ENCODE measurements at places on chromosomes 3 and 15.

- peak; percentile 64 for DNase-seq
Observed at GRCh38 chr3:112858410-112859069, 11.9 kb upstream of the CD200R1L start.

- DNase-seq: no peak
Observed at GRCh38 chr3:106082616-106083015, 213.8 kb upstream of the CBLB start.

DNA sequence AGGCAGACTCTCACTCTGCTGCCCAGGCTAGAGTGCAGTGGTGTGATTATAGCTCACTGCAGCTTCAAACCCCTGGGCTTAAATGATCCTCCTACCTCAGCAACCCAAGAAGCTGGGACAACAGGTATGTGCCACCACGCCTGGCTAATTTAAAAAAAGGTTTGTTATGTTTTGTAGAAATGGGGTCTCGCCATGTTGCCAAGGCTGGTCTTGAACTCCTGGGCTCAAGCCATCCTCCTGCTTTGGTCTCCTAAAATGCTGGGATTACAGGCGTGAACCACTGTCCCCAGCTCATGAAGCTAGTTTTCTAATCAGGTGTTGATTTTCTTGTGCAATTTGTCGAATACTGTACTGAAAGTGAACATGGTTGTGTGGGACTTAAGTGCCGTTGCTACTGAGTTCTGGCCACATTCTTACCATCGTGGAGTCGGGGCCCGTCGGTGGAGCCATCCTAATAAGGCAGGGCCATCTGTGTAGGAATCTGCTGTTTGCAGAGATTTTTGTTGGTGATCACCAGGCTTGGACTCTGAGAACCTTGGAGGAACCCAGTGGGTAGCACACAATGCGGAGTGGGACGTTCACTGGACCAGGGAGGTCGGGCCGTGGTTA lies 193.2 kb downstream of the GOLGA6L6 start:
- DNase-seq: no peak

GRCh38 chr3:123883111-123883510 lies 1.0 kb downstream of the MYLK start:
- DNase-seq: peak; percentile 73

GRCh38 chr3:172061724-172062184 lies 22.4 kb downstream of the FNDC3B start:
- peak; percentile 78 for DNase-seq

GRCh38 chr3:133871368-133872090 lies 24.2 kb downstream of the RAB6B start:
- DNase-seq: no peak

DNA sequence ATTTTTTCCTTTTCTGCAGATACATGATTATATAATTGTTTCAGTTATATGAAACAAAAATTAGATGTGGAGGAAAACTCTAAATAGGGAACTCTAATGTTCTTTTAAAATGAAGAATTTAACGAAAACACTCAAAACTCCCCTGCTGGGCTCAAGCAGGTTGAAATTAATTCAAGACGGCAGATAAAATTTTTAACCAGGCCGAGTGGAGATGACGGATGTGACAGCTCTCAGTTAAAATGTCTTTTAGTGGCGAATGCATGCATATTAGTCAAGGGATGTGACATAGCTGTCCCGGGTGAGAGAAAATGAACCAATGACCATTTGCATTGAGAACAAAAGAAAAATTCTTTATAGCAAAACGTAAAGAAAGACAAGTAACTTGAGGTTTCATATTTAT lies 110.1 kb downstream of the ROBO2 start:
- no peak for DNase-seq

DNA sequence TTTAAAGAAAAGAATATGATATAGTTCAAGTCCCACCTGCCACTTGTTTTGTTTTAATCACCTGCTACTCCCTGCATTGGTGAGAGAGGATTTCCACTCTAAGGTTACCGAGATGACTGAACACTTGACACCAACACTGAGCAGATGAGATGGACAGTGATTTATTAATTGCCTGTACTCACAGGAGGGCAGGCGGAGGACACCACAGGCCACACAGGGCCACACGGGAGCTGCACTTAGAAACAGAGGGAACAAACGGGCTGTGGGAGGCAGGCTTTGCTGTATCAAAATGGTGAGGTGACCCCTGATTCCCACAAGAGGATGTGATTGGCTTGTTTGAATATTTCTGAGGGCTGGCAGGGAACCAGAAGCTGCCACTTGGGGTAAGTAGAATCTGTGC lies 10.8 kb downstream of the MINAR1 start:
- no peak for DNase-seq

DNA sequence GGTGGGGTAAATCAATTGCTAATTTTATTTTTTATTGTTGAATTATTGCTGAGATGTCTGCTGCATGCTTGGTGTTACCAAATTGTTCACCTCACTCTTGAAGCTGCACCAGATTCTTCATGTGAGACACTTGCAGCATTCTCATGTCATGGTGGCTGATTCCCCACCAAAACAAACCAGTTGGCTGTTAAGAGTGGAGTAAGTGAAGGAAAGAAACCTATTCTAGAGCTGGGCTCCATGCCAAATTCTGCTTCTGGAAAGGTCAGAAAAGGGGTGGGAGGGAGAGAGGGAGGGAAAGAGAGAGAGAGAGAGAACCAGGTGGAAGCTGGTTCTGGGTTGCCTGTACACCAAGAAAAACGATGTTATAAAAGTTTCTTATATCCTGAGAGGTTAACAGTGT lies 317.5 kb upstream of the THRB start:
- DNase-seq: no peak

- DNase-seq: no peak
Observed at GRCh38 chr15:49855917-49856637, 235.2 kb downstream of the DTWD1 start.

GRCh38 chr3:184717399-184717983 lies 5.6 kb upstream of the MAGEF1 start:
- no peak for DNase-seq

- no peak for DNase-seq
Observed at GRCh38 chr3:177589911-177590381, 392.7 kb upstream of the TBL1XR1 start.

DNA sequence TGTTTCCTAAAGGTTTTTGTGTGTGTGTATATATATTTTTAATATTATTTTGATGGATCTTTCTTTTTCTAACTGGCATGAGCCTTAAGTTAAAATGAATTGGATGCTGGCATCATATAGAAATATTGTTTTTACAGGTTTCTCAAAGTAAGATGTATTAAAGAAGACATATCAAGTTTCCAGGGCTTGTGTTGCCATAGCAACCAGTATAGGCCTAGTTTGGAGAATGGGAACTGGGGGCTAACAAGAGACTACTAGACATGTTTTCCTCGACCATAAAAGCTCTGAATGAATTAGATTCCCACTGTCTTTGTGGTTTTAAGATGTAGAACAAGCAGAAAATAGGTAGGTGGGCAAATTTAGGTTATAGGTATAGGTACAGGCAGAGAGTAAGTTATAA lies 771.4 kb downstream of the TUSC7 start:
- DNase-seq: no peak

DNA sequence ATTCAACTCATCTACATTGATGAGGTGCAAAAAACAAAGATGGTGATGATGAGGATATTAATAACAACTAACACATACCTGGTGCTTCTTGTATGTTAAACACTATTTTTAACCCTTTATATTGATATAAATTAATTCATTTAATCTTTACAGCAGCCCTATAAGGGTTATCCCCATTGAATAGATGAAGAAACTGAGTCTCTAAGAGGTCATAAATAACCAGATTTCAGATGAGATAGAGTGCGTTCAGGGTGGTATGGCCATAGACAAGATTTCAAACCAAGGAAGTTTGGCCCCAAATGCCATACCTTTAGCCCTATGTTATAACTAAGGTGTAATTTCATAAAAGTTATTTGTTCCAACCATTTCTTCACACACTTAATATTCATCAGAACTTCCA lies 82.6 kb downstream of the CMSS1 start:
- no peak for DNase-seq

DNA sequence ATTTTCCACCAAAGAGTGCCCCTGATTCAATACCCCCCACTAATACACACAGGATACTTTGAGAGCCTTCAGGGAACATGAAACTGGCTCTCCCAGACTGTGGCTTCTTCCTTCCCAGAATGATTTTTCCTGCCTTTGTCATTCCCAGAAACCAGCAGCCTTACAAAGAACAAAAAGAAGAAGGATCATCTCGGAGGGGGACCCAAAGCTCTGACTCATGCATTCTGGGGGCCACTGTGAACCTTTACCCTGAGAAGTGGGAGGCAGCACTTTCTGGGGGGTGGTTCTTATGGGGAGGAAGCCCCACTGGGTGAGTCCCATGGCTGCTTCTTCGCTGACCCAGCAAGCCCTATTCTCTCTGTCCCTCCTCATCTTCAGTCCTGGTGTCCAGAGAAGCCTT lies 44.7 kb upstream of the RAD18 start:
- DNase-seq: no peak

DNA sequence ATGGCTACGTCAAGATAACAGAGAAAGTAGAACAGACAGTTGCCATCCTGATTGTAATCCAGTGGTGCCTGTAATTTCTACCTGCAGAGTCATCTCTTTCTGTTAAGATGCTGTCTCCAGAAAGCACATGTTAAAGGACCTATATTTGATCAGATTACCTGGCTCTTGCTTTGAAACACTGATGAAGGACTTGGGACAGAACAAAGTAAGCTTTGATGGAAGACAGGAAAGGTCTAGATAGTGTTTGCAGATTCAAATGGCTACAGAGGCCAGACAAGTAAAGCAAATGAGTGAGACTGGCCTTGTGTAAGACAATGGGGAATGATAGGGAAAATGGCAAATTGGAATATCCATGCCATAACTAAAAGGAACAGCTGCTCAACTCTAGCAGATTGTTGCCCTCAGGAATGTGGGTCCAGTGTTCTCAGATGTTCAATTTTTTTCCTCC lies 1.8 kb upstream of the GSK3B start:
- DNase-seq: peak; percentile 17

DNA sequence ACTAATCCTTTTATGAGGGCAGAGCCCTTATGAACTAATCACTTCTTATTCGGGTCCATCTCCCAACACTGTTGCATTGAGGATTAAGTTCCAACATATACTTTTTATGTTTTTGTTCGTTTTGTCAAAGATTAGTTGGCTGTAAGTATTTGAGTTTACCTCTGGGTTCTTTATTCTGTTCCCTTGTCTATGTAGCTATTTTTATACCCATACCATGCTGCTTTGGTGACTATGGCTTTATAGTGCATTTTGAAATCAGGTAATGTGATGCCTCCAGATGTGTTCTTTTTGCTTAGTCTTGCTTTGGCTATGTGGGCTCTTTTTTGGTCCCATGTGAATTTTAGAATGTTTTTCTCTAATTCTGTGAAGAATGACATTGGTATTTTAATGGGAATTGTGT lies 166.4 kb upstream of the KCNMB2 start:
- DNase-seq: no peak

DNA sequence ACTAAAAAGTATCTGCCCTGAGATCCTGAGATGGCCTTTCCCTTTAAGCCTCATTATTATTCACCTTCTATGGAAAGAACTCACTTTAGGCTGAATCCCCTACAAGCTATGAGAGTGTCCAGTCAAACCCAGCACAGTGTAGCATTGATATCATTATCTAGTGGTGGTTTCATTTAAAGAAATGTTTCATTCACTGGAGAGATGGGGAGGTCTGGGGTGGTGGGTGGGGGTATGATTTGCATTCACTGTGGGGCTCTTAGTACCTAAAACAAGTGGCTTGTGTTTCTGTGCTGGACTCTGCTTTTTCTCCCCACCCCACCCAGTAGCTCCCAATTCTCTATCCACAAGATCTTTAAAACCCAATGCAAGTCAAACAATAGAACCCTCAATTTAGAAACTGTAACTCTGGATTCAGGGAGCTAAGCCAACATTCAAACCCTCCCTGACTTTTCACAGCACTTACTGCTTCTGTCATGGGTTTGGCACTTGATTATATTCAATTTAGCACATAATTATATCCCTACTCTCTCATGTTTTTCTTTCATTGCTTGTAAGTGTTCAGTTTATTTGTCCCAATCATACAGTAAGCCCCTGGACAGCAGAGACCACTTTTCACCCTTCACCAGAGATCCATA lies 310.5 kb upstream of the THBS1 start:
- DNase-seq: no peak

DNA sequence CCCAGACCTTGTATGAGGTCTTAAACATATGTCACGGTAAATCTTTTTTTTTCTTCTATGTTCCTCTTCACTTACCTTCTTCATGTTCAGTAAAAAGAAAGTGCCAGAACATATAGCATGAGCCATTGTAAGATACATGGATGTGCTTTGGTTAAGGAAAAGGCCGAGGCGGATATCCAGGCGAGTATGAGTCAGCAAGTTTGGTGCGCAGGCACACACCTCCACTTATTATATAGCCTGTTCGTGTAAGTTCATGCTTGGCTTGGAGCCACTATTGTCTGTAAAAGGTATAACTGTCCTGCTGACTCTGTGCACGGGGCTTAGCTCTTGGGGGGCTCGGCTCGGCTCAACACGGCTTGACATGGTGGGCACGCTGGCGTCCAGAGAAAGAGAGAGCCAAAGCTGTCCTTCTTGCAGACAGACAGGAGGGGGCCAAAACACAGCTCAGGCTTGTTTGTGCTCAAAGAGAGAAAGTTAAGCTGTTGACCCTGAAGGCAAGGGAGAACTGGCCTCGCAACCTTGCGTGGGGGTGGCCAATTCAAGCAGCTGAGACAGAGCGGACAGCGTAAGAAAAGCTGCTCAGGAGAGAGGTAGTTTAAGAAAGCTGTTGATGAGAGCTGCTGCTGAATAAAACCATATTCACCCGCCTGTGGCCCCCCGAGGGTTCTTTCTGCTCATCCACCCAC lies 251.2 kb downstream of the SLC9A9 start:
- no peak for DNase-seq

- no peak for DNase-seq
Observed at GRCh38 chr3:51245867-51246266, 139.2 kb upstream of the MANF start.

Measured in common myeloid progenitor, CD34-positive (primary cell).